ENCODE measurements at places on chromosomes 1 and 21.

DNA sequence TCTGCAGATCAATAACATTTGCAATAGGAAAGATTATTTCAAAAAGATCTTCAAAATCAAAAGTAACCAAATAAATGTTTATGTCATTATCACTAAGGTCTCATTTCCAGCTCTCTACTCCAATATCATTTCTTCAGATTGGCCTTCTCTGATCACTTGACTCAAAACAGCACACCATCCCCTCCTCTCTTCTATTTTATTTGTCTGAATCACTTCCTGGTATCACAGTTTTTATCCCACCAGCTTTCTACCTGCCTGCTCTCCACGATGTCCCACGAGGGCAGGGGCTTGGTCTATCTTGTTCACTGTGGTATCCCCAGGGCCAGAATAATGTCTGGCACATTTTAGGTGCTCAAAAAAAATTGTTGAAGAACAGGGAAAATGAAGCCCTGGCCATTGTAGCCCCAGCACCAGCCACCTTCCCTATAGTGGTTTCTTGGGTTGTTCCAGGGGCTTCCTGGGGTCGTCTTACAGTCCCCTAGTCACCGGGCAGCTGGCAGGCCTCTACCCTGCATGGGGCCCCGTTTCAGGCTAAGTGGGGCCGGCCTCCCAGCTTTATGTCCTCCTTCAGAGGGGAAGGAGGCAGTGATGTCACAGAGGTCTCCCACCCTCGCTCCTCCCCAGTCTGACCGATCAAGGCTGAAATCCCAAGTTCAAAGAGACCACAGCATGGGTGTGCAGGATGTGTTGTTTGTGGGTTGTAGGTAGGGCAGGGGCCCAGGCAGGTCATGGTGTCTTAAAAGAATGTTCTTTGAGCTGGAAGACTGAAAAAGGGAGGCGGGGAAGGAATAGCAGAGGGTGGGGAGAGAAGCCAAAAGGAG lies 3.5 kb upstream of the PADI1 start:
- DNase-seq, result no peak

DNA sequence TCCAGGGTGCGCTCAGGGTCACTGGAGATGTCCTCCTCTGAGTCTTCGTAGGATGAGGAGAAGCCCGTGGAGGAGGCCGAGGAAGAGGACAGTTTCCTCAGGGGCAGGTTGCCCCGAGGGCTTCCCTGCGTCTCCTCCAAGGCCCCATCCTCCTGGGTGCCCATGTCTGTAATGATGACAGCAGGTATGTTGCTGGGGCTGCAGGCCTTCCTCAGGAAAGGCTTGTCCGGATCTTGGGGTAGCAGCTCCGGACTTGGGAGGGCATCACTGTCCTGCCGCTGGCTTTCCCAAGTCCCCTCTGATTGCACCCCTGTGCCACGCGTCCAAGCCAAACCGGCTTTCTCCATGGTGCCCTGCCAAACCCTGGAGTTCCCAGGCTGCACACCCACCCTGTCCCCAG lies 3.5 kb downstream of the ITPKB start:
- no peak for DNase-seq

GRCh38 chr1:205258261-205258691 lies 30.5 kb downstream of the TMCC2 start:
- DNase-seq, result no peak

- no peak for DNase-seq
These were observed 95.8 kb downstream of the PSMG1 start for GRCh38 chr21:39087238-39088030.

GRCh38 chr1:236154671-236155398 lies 12.5 kb downstream of the GPR137B start:
- DNase-seq, result no peak

GRCh38 chr21:43917515-43918384 lies 52.7 kb downstream of the AGPAT3 start:
- no peak for DNase-seq

- no peak for DNase-seq
These were observed 455.6 kb upstream of the ADGRL2 start for GRCh38 chr1:81345110-81345509.
